ENCODE measurements at places on chromosomes 1 and 21. TPM values are rescaled to one million over a fixed set of nuclear protein-coding genes. Genes with fewer than 3 reads are reported as not detected.

BEST4 gene
- 1.7 TPM for total RNA-seq

B3GALT5 gene
- 32.4 TPM for total RNA-seq

OXCT2 gene
- total RNA-seq = 1.7 TPM

CFAP141 gene
- not detected for total RNA-seq

POU3F1 gene
- 18.9 TPM for total RNA-seq

LORICRIN gene
- total RNA-seq = not detected

SPRR1B gene
- total RNA-seq = not detected

TFF2 gene
- total RNA-seq = 0.33 TPM

NCF2 gene
- total RNA-seq = 0.41 TPM

SYT2 gene
- total RNA-seq = 9.6 TPM

FAAH gene
- total RNA-seq = 26.4 TPM

COL6A1 gene
- 221 TPM for total RNA-seq

SPRR2A gene
- total RNA-seq = not detected

MAEL gene
- 0.25 TPM for total RNA-seq

OR10Z1 gene
- total RNA-seq = not detected

DOCK7 gene
- total RNA-seq = 34.2 TPM

IL20 gene
- total RNA-seq = not detected

HSD3B1 gene
- total RNA-seq = not detected

ADGRB2 gene
- total RNA-seq = 30.1 TPM

EPHB2 gene
- total RNA-seq = 13.1 TPM

VSIG8 gene
- total RNA-seq = not detected

SLC19A2 gene
- total RNA-seq = 15.8 TPM

PLA2G2E gene
- not detected for total RNA-seq

DENND2C gene
- total RNA-seq = 2.9 TPM

HSPA6 gene
- total RNA-seq = 0.22 TPM

CLEC20A gene
- total RNA-seq = not detected

FCAMR gene
- total RNA-seq = not detected

JAM2 gene
- 6.4 TPM for total RNA-seq

ST6GALNAC3 gene
- total RNA-seq = 11.9 TPM

ANGPTL7 gene
- total RNA-seq = not detected

FMOD gene
- 0.05 TPM for total RNA-seq

PHLDA3 gene
- total RNA-seq = 59.7 TPM

CFHR3 gene
- 0.27 TPM for total RNA-seq
